Activated T-helper 1 cell treated with anti-CD3 and anti-CD28 coated beads, Interleukin-12 subunit alpha, Interleukin-12 subunit beta, Interleukin-2, Interleukin-4 antibody, amounts not matched to agents 30 ng/mL and 10 ng/mL and 1 ng/mL, durations not matched to agents 14 hours and 24 hours and 36 hours (primary cell): ENCODE measurements at places on chromosomes 2 and 18. TPM values are rescaled to one million over a fixed set of nuclear protein-coding genes. Genes with fewer than 3 reads are reported as not detected.

GRCh38 chr18:35451032-35451431 lies 46.7 kb downstream of the INO80C start:
- DNase-seq: no peak

The ASXL3 gene
- total RNA-seq: not detected in 2 replicates

GRCh38 chr18:26549263-26550094 lies 1.1 kb upstream of the KCTD1 start:
- DNase-seq: no peak

The GALR1 gene
- not detected in 2 replicates for total RNA-seq

- no peak for DNase-seq
Measured at GRCh38 chr2:138012968-138013367, 48.7 kb downstream of the HNMT start.

GRCh38 chr2:36352701-36353100 lies 2.9 kb upstream of the CRIM1 start:
- DNase-seq: no peak

- no peak for DNase-seq
Measured at GRCh38 chr18:49613141-49613640, 51.3 kb downstream of the LIPG start.

DNA sequence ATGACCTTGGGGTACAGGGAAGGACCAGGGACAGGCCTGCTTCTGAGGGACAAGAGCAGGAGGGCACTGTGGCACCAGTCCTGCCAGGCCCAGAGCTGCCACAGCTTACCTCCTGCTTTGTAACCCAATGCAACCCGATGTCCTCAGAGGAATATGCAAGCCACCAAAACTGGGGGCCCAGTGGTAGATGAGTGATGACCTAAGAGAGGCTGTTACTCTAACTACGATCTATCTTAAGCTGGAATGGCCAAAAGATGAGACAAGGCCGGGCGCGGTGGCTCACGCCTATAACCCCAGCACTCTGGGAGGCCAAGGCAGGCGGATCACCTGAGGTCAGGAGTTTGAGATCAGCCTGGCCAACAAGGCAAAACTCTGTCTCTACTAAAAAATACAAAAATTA lies 12.8 kb downstream of the CYB5A start:
- no peak for DNase-seq

GRCh38 chr2:178401994-178402437 lies 49.0 kb downstream of the PRKRA start:
- no peak for DNase-seq

DNA sequence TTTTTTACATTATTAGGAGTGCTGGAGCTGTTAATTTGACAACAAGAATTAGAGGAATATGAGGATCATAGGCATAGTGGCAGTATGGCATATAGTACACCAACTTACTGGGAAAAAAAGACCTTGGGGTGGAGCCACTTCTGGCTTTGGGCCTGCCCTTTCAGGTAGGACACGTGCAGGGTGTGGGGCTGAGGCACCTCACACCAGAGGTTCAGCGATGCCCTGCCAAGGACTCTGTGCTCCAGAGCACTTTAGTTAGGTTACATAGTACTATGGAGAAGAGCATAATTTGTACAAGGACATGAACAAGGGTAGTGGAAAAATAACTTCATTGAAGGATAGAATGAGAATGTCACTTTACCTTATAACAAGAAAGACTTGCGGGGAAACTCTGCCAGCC lies 77.1 kb upstream of the CD302 start:
- DNase-seq: no peak

DNA sequence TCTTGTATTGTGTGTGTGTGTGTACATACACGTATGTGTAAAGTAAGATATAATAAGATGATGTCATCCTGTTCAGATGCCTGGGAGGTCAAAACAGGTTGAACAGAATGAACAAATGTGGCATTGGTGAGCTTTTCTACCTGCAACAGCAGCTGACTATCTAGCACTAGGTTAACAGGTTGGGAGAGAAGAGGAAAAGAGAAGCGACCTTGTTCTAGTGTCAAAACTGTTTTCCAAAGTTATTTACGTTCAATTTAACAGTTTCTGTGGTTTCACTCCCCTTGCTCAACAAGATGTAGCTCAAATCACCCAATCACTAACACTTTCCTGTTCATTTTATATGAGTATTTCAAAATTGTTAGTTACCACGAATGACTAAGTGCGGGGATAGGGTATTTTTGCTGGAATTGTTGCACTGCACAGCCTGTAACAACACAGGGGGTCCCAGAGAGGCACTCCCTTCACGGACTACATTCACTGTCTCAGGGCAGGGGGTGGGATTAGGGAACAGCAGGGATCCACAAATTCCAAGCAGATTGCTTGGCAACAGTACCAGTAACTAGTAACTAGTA lies 67.5 kb upstream of the DTNB start:
- DNase-seq: no peak

The TCF23 gene
- not detected in 2 replicates for total RNA-seq

The SLC11A1 gene
- 0.05 and 0.27 TPM in 2 replicates for total RNA-seq

- no peak for DNase-seq
Measured at GRCh38 chr2:71550801-71551630, 97.7 kb downstream of the DYSF start.

The KCNIP3 gene
- total RNA-seq: not detected in 2 replicates

DNA sequence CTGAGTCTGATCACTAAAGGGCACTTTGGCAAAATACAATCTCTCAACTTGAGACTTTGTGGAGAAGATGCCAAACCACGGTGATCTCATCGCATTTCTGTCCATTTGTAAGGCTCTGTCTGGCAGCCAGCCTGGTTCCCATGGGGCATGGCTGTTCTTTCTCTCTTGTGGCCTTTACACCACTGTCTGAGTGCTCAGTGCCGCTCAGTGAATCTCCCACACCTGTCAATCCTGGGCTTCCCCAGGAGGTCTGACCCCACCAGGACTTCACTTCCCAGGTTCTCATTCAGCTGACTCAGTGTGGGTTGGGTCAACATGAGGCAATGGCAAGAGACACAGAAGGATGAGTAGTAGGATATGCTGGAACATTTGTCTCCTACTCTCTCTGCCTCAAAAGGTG lies 96.8 kb upstream of the TRIB2 start:
- no peak for DNase-seq

- no peak for DNase-seq
Measured at GRCh38 chr2:64812285-64812684, 158.6 kb upstream of the SERTAD2 start.

The RALB gene
- total RNA-seq: 79.7 and 84.2 TPM in 2 replicates
